GM10248 (cell line): ENCODE measurements at places on chromosomes 12 and 14.
A peak's percentile ranks its signal among the peaks of the same experiment; 100 is the strongest.

- DNase-seq, result no peak
Observed at GRCh38 chr14:86756521-86757190, 1226.7 kb downstream of the FLRT2 start.

- peak; percentile 26 for DNase-seq
Observed at GRCh38 chr14:96297000-96297399, 41.0 kb downstream of the BDKRB1 start.

DNA sequence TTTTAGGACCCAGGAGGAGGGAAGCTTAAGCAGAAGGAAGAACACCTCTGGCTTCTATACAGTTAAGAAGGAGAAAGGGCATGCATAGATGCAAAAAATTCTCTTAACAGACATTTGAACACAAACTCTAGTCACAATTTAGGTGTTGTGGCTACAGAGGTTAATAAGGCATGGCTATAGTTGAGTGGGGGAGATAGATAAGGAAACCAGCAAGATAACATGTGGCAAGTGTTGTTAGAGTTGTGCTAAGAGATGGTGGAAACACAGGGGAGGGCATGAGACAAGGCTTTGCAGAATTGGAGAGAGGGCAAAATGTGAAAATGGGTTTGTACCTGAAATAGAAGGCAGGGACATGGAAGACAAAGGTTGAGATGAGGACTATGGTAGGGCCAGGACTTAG is 88.9 kb downstream of the MSRB3 start:
- no peak for DNase-seq

GRCh38 chr12:110585231-110585799 is 2.2 kb upstream of the PPTC7 start:
- DNase-seq, result no peak

- no peak for DNase-seq
Observed at GRCh38 chr14:20836668-20837338, 34.2 kb upstream of the RNASE1 start.

DNA sequence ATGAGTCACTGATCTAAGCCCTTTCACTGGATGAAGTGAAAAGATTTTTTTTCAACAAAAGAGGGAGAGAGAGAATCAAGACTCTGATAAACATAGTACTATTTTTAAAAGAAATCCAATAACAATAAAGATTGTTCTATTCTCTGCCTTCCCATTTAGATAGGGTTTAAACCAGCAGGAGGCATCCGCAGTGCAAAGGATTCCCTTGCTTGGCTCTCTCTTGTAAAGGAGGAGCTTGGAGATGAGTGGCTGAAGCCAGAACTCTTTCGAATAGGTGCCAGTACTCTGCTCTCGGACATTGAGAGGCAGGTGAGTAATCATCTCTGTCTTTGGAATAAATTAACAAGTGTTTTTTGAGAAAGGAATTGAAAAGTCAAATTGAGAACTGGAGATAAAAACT is 124.9 kb downstream of the DERA start:
- DNase-seq, result no peak

GRCh38 chr14:37091651-37092050 is 80.8 kb downstream of the SLC25A21 start:
- DNase-seq, result no peak

DNA sequence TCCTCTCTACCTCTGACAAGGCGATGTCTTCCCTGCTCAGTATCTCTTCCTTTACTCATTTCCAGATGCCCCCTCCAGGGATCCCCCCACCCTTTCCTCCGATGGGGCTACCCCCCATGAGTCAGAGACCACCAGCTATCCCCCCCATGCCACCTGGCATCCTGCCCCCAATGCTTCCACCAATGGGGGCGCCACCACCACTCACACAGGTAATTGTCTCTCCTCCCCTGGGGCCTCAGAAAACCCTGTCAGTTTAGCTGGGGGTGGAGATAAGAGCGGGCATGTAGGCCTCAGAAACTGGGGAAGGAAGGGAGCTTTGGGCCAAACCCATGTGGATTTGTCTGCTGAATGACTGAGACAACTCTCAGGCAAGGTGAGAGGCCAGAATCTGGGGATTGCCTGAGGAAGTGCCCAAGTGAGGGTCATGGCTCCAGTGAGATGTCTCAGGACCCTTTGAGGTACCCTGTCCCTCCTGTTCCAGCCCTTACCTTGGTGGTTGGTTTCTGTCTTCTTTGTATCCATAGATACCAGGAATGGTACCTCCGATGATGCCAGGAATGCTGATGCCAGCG is 8.1 kb downstream of the PRPF40B start:
- DNase-seq, result no peak
